NCI-H2171 treated with DMSO at 0.1 percent for 48 hours (cell line): ENCODE measurements at places on chromosomes 5 and 9.

DNA sequence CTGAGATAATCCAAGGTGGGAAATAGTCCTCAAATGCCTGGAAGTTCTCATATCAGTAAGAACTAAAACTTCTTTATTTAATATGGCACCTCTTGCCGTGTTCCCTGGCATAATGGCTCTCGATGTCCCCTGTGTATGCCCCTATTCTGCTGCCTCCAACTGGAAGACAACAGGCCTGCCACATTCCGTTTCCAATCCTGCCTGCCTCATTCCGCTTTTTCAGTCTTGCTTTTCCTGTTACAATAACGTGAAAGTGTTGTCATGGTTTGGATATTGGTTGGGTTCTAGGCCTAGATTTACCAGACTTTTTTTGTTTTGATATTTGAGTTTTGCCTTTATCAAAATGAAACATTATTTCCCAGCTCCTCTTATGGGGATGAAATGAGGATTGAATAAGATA lies 98.2 kb downstream of the FOCAD start:
- no peak for DNase-seq

DNA sequence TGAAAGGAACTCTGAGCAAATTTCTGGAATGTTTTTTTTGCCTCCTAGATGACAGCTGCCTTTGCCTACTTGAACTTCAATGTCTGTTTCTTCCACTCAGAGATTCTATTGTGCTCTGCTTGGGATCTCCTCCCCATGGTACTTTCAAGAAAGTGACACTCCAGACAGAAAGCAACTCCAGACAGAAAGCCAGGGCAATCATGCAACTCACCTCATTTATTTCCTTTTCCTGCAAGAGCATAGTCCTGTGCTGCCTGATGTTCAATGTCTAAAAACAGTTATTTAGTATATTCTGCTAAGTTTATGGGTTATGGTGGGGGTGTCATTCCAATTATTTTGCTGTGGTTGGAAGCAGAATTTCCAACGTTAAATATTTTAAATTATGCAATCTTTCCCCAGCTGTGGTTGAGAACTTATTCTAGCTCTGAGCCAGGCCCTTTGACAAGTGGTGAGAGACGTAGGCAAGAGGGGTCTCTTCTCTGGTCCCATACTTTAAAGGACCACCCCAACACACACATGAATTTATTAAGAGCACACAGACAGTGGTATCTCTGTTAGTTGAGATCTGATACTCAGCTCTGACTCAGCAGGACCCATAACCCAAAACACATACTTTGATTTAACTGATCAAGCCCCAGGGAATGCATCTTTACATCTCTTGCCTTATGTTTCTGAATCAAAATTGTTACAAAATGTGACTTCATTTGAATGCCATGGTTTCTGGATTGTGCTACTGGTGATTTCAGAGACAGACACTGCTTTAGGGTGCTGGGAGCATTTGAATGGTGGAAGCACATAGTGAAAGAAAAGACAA lies 39.5 kb upstream of the MAMDC2 start:
- DNase-seq = peak; percentile 9

DNA sequence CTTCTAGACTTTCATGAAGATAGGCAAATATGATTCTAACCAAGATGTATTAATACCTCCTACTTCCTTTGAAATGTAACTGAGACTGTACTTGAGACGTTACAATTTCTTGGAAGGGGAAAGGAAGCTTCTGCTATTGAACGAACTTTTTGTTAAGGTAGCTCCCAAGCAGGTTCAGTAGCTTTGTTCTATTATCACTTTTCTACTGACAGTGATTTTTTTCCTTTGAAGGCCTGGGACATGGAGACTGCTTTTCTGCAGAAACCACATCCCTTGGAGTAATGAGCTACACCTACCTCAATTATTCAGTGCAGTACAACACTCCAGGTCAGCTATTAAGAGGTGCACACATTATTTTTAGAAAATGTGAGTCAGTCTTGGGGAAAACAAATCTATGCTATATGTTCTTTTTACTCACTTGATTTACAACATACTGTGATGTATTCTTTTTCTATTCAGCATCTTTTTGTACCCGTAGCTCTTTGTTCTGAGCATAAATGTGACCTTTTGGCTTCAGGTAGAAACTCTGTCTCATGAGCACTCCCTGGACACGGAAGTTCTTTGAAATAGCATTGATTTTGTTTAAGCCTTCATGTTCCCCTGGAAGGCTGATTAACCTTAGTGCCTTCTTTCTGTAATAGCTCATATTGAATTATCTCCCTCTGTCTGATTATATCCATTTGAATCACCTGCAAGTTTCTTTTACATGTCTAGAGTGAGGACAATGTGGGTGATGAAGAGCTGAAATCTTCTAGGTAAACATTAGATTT lies 56.5 kb upstream of the CDKN2B start:
- DNase-seq = no peak

GRCh38 chr9:111258209-111258874 lies 71.7 kb downstream of the OR2K2 start:
- no peak for DNase-seq

DNA sequence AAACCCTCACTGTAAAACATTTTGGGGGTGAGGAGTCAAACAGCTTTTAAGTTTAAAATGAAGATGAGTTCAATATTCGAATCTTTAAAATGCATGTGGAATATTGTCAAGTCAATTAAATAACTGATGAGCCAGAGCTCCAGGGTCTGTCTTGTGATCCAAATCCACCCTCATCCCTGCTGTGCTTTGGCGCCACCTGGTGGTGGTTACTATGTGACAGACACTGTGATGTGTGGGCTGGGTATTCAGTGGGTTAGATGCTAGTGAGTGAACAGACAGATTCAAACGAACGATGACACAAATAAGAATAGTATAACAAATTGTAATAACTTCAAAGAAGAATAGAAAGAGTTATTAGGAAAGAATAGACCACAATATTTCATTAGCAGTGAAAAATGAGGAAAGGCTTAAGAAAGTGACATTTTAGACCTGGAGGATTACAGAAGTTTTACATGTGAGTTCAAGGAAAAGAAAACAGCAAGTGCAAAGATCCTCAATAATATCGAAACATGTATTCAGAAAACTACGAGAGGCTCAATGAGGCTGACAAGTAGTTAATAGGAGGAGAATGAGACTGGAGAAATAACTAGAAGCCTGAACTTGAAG lies 51.4 kb upstream of the CHSY3 start:
- peak; percentile 31 for DNase-seq

DNA sequence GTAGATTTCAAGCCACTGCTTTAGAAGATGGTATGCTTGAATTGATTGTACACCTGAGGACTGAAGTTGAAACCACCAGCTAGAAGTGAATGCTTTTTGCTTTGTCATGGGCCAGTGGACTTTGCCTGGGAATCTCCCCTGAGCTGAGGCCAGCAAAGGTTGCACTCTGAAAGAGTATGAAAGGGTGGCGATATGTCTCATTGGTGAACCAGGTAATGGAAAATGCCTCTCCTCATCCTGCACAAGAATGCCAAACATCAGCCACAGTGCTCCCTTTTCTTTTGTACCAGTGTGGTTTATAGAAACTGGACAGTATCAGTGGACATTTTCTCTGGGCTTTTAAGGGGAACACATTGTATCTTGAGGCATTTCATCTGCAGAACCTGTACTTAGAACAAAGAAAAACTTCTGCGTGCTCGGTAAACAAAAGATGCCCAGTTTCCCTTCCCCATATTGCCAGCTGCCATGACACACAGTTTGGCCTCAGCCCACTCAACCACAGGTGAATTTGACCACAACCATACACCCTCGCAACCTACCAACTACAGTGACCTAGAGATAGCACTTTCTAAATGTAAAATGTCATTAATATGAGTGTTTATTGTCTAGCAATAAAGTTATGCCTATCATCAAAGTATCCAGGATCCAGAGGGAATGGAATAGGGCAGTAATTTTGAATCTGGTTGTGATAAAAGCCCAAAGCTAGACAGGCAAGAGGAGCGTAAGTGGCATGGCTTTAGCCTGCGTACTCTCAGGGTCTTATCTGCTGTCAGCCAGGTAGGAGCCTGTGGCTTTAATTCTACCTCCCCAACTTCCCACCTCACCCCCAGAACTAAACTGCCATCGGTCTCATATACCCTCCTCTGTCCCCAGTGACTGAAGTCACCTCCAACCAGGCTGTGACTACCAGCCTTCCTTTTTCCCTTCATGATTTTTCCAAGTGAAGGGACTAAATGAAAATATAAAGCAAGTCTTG lies 79.5 kb upstream of the LHFPL2 start:
- no peak for DNase-seq

GRCh38 chr5:127649018-127649439 lies at the start of gene CTXN3:
Gene CTXN3 (plus strand): TSS chr5:127649082. CDS start chr5:127657522, 8,440 bp downstream.
- DNase-seq = no peak

- DNase-seq = no peak
Measured at GRCh38 chr5:108090946-108091345, 291.0 kb downstream of the FBXL17 start.

DNA sequence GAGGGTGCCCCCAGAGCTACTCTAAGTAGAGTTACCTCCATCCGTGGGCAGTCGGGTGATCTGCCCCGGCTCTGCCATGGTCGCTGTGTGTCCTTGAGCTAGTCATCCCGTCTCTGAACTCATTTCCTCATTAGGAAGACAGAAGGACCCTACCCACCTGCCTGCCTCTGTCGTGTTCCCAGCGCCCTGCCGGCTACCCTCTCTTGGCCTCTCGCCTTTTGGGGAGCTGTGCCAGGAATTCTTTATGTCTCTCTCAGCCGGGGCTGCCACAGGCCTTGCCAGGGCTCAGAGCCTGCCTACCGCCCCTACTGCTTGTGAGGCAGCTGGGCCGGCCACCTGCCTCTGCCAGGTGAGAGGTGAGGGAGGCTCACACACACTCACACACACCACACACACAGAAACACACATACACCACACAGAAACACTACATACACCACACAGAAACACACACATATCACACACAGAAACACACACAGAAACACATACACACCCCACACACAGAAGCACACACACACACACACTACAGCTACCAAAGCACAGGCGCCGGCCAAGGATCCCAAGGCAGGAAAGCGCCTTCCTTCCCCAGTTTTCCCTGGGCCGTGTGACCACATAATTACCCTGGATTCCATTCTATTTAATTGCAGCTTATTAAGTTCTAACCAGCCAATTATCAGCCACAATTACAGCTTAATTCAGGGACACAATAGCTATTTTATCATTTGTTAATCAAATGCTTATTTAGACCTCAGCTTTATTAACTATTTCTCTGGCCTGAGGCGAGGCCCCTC lies 41.7 kb downstream of the UNC5A start:
- peak; percentile 68 for DNase-seq

- no peak for DNase-seq
Measured at GRCh38 chr5:112217843-112218579, 201.1 kb downstream of the EPB41L4A start.

DNA sequence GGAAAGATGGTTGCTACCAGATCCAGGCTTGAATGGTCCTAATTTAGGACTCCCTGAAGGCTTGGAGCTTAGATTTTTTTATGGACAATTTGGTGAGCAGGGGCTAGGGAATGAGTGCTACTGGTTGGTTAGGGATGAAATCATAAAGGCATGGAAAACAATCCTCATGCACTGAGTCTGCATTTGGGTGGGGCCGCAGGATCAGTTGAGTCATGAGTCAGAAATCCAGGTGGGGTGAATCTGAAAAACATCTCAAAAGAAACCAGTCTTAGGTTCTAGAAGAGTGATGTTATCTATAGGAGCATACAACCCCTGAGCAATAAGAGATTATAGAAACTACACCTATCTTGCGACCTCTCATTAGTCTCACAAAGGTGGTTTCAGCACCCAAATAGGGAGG lies 300.0 kb downstream of the KIF4B start:
- no peak for DNase-seq

DNA sequence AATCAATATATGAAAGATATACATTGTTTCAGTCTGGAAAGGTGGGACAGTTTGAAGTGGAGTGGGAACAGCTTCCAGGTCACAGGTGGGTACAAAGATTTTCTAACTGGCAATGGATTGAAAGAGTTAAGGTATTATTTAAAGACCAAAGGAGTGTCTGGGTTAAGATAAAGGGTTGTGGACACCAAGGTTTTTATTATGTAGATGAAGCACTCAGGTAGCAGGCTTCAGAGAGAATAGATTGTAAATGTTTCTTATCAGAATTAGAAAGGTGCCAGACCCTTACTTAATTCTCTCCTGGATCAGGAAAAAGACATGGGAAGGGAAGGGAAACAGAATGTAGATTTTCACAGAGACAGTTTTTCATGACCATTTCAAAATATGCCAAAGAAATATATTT lies 1174.8 kb downstream of the MAT2B start:
- DNase-seq = no peak

DNA sequence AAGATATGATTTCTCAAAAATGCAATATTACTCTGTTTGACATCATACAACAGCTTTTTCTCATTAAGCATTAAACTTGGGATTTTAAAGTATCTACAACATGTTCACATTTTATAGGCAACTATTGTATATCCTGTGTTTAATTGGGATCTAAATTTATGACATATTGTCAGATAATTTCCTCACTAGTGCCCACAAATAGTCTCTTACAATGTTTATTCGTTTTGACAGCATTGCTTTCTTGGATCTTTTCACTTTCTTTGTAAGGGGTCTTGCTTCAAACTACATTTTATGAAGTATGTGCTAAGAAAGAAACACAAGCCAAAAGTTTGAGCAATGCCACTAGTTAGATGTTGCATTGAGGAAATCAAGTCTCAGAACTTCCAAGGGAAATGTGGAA lies 285.1 kb downstream of the TMEM167A start:
- DNase-seq = no peak

- DNase-seq = peak; percentile 95
Measured at GRCh38 chr9:87872079-87872624, 10.5 kb upstream of the SPATA31E1 start.

GRCh38 chr5:115594128-115595047 lies 7.9 kb downstream of the TICAM2 start:
- no peak for DNase-seq

GRCh38 chr5:91020065-91020800 lies 362.9 kb downstream of the ARRDC3 start:
- no peak for DNase-seq

DNA sequence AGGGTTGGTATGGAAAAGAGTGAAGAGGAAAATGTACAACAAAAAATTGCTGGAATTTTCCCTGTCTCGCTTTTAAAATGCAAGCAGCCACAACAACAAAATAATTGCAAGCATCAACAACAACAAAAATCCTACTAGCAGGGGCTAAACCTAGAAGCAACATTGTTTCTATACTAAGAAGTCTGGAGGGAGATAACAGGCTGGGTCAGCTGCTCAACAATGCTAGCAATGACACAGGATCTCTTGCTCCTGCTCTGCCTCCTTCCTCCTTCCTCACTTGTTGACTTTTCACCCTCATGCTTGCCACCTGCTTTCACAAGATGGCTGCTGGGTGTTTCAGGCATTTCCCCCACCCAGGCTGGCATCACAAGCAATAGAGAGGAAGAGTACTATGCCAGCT lies 7.6 kb upstream of the AOPEP start:
- no peak for DNase-seq

GRCh38 chr5:14733661-14734060 lies 69.1 kb downstream of the OTULIN start:
- DNase-seq = no peak

DNA sequence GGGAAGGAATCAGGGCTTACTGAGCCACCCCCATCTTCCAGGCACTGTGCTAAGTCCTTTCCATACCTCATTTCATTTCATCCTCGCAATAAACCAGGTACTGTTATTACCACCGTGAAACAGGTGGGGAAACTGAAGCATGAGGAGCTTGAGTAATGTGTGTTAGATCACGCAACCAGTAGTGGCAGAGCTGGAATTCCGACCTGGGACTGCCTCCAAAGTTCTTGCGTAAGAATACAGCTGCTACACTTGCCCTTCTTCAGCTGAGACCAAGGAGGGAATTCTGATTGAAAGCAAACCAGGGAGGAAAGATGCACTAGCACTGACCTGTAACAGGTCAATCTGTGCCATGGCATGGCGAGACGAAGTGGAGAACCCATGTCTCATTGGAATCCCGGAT lies 113.4 kb upstream of the MSX2 start:
- no peak for DNase-seq
